Cerebellar nuclear complex (tissue), 1 donor: ENCODE measurements at places on chromosomes 16 and 17.

GRCh38 chr16:75320435-75320834, 69.0 kb upstream of the BCAR1 start:
- no peak for DNase-seq

DNA sequence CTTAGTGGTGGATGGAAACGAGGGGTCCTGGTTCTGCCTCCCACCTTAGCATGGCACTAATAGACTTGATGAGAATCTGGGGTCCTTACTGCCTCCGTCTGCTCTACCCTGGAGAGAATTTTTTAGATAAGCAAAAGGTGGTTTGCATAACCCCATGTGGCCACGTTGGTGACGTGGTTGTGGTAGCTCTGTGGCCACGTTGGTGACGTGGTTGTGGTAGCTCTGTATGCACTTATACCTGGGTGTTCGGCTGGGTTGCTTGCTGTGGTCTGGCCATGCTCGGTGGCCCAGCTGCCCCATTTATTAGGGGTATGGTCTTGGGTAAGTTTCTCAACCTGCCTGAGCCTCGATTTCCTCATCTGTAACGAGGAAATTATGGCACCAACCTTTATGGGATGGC, 13.0 kb downstream of the SPIRE2 start:
- no peak for DNase-seq

DNA sequence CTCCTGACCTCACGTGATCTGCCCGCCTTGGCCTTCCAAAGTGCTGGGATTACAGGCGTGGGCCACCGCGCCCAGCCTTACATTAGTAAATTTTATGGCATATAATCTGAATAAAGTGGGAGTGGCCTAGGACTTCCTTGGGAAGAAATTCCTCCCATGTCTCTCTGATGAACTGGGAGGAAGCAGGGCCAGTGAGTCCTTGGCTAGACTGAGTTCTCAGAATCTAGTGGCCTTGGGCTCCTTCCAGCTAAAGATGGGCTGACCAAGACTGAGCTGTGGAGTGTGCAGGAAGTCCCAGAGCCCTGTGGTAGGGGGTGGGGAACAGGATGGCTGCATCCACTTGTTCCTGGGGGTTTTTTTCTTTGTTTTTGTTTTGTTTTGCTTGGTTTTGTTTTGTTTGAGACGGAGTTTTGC, 10.0 kb upstream of the NAGLU start:
- no peak for DNase-seq

- no peak for DNase-seq
Measured at GRCh38 chr17:69972251-69972650, 102.8 kb upstream of the KCNJ16 start.

DNA sequence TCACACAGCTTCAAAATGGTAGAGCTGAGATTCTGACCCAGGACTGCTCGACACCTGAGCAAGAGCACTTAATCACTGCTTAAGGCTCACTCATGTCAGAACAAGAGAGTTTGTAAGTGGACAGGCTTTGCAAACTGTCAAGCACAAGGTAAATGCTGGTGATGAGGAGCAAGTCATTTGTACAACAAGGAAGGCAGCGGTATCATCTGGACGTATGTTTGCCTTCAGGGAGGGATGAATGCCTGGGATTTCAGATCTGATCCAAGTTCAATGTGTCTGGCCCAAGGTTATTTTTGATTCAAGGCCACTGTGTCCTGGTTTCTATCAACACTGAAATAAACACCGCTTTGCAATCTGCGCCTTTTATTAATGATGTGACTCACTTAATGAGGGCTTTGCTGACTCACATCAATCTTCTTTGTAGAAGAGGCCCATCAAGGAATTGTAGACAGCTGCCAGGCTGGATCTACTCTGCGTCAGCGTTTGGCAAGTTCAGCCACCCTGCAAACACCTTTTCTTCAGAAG, 174.4 kb upstream of the HS3ST3A1 start:
- no peak for DNase-seq

DNA sequence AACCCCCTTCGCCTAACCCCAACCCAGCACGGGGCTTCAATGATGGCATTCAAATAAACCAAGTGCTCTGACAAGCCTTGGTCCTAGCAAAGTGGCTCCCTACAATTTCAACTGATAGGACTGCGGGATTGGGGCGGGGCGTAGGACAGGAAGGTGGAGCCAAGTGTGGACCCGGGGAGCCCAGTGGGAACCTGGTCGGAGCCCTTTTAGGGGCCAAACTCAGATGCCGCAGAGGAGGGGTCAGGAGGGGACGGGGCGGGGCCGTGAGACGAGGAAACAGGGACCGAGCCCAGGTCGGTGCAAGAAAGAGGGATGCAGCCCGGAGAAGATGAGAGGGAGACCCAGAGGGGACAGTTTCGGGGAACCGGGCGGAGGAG, 13.2 kb upstream of the CDIPT start:
- DNase-seq, result no peak

DNA sequence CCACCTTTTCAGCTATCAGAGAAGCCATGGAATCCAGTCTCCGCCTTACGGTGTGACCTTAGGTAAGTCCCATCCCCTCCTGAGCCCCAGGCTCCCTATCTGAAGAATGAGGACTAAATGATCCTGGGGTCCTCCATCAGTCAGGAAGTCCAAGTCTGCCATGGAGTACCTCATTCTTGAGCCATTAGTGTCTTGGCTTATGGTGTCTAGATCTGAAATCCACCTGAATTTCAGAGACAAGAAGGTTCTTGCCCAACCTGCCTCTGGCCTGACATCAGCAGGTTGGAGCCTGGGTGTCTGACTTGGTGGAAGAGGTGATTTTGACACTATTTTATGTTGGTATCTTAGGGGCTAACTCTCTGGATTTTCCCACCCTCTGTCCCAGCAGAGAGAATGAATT, 47.1 kb downstream of the CNGB1 start:
- DNase-seq, result no peak

DNA sequence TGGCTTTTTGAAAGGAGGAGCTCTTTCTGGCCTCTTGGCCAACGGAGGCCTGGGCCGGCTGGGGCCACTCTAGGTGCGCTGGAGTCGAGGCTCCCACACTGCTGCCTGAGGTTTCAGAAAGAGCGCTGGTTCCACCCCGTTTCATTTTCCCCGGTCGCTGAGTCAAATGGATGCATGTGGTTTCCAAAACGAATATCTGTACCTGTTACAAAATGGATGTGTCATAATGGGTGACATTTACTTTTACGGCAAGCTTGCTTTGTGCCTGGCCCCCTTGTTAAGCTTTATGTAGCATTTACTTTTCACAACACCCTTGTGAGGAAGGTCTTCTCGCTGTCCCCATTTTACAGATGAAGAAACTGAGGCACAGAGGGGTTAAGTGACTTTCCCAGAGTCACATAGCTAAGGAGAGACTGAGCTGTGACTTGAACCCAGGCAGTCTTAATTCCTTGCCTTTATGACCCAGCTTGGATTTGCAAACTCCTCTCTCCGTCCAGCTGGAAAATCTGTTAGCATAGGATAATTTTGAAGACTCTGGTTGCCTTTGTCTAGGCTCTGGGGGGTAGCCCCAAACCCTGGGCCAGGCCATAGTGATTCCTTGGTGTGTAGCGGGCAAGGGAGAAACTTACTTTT, 10.6 kb downstream of the KSR1 start:
- no peak for DNase-seq

DNA sequence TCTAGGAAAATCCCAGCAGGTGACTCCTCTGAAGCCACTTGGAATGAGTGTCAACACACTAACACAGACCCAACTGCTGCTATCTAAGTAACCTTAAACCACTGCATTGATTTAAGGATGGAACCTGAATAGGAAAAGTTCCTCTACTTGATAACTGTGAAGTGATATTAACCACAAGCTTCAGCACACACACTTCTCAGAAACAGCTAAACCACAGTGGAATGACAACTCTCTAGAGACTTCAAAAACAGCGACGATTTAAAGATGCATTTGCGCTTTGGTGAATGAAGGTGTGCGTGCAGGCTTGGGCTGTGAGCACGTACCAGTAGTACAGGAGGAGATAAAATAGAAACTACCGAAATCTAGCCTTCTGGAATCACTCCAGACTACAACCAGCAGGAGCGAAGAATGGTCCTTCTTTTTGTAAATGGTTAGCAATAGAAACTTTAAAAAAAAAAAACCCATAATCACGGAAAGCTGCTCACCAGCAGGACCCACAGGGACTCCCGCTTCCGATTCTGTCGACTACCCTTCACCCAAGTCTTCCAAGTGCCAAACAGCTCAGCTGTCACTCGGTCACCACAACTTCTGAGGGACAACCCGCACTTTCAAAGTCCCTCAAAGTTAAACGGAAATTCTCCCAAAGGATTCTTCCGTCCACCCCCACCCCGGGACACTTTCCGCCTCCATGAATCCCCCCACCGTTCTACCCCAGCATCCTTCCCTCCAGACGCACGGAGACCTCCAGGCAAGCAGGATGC, 137.7 kb upstream of the CORO6 start:
- DNase-seq, result no peak

GRCh38 chr16:11379420-11379819, 34.2 kb downstream of the RMI2 start:
- no peak for DNase-seq

GRCh38 chr17:40442392-40443195, 656 bp upstream of the IGFBP4 start:
- no peak for DNase-seq

GRCh38 chr16:67430977-67431774, at the start of gene HSD11B2:
TSS of gene HSD11B2 (plus strand) at chr16:67431121. CDS start at chr16:67431249, 128 bp downstream.
- no peak for DNase-seq

DNA sequence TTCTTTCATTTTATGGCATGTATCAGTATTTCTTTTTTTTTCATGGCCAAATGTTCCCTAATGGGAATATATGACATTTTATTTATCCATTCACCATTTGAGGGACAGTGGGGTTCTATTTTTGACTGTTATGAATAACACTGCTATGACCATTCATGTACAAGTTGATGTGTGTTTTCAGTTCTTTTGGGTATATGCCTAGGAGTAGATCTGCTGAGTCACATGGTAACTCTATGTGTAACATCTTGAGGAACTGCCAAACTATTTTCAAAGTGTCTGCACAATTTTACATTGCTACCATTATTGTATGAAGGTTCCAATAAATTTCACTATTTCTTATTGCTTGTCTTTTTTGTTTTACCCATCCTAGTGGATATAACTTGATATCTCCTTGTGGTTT, 223.0 kb downstream of the TANC2 start:
- no peak for DNase-seq

DNA sequence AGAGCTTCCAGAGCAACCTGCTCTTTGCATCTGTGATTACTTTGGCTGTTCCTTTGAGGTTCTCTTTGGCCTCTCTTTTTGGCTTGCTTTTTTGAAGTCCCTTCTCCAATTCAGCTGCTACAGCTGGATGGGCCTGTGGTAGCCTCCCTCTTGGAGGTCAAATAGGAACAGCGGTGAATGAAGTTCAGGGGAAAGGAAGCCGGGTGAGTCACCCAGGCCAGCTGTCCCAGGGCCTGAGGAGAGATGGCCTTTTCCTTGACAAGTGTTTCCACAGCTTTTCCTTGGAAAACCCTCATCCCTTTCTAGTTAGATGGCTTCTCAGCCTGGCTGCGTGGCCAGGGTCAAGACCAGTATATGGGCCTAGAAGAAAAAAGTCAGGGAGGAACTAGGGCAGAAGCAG, 103.1 kb downstream of the STX8 start:
- DNase-seq, result no peak

DNA sequence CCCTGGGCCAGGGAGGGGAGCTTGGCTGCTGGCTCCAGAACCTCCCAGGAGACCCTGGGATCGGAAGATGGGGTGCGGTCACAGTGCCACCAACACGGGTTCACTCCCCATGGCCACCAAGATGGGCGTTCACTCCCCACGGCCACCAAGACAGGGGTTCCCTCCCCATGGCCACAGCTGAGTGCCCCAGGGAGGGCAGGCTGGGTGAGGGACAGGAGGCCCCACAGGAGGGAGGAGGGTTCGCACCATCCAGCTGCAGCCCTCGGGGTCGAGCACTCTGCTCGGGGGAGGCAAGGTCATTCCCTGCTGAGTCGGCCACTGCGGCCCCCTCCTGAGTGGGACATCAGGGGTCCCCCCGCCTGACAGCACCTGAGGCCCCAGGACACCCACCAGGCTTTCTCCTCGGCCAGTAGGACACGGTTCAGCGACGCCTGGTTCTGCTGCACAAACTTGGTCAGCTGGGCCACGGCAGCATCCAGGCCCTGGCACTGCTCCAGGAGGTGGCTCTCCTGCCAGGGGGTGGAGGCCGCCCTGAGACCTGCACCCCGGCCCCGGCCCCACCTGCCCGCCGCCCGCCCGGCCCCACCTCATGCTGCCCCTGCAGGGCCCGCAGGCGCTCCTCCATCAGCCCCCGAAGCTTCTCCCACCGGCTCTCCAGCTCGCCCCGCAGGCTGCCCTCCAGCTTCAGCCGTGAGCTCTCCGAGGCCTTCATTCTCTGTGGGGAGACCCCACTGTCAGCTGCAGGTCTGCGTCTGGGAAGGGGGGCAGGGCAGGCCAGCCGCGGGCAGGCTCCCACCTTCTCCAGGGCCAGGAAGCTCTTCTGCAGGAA, 5.9 kb downstream of the CCDC154 start:
- no peak for DNase-seq

- DNase-seq, result no peak
Measured at GRCh38 chr17:28849281-28849680, 5.5 kb upstream of the ERAL1 start.

- DNase-seq, result no peak
Measured at GRCh38 chr16:68478526-68479250, 30.4 kb upstream of the SMPD3 start.

DNA sequence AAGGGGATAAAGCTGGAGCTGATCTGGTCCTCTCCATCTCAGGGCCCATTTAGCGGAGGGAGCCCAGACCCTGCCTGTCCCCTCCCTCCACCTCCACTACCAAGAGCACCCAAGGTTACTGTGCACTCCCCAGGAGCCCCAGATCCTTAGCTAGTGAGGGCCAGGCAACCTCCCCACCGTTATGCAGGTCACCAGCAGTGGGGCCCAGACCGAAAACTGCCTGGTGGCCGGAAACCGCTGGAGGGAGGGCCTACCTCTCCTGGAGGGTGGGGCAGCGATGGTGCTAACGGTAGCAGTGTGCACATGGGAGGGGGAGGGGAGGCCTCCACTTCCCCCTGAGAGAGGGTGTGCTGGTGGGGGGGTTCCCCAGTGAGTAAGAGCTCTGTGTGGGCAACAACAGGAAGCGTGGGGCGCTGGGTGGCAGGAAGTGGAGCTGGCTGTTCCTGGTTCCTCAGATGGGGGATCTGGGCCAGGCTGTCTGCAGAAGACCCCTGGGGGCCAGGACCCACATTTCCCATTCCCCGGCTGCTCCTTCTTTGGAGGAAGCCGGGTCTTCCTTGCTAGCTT, 4.4 kb downstream of the FMNL1 start:
- DNase-seq, result no peak
